AG09319 (cell line): ENCODE measurements at places on chromosomes 16 and 17.

GRCh38 chr16:20300312-20301097 is 26.8 kb downstream of the GP2 start:
- DNase-seq: peak; percentile 5

- DNase-seq: peak; percentile 59
Measured at GRCh38 chr17:80260069-80260535, 550 bp upstream of the RNF213 start.

DNA sequence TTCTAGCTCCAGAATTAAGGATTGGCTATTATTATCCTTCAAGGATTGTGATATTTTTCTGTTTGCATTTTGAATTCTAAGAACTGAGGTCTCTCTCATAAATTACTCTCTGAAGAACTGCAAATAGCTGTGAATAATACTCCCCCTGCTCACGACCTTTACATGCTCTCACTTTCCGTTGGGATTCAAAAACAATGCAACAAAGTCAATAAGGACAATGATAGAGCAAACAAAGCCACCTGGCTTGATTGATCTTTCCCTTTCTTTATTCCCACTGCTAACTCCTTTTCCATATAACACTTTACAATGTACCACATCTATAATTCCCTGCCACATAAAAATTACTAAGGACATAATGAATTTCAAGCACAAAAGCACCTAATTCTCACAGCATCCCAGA is 523.0 kb upstream of the CA10 start:
- no peak for DNase-seq

DNA sequence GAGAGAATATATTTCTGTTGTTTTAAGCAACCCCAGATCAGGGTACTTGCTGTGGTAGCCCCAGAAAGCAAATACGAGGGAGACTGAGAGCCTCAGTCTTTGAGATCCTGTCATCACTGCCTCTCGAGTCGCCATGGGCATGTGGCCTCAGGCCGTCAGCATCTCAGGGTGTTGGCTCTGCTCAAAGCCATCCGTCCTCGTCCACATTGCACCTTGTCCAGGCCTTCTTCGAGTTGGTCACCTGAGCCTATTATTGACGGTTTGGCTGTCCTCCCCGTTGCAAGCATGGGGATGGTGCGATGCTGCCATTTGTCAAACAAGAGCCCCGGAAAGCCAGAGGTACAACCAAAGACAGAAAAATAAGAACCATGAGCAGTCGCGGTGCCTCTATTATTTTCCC is 136.9 kb downstream of the IRF8 start:
- DNase-seq: no peak

DNA sequence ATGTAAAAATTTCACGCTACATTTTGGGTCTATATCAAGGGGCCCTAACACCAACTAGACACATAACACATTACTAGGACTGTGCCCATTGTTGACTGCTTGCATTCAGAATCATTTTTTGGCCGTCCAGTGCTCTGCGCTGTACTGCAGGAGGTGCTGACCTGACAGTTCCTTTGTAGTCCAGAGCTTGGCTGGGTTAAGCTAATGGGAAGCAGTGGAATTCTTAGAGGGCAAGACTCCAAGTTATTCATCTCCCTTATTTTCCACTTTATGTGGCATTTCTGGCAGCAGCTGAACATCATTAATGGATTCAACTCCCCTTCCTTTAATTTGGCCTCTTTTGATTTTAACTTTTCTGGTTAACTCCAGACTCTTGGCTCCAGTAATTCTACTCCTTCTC is 351.7 kb downstream of the CDH8 start:
- no peak for DNase-seq

DNA sequence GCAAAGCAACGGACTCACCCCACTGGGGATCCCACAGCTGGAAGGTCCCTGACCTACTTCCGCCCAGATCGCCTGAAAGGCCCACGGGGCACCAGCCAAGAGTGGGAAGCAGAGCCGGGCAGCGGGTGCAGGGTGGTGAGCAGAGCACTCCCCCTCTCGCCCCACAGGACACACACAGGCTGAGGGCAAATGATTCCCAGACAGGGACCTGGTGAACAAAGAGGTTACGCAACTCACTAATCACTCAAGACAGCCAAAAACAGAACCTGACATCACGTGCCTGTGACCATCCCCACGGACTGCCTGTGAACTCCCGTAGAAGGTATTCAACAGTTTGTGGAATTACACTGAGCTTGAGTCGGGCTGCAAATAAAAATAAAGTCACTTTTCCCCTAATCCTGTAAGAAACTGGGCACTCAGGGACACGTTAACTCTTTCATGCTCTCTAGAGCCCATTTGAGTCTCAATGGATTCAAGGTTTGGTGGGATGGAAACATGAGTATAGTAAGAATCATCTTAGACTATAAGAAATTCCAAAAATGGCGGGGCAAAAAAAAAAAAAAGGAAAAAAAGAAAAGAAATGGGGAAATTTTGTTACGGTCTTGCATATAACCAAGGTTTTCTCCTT is 396.1 kb downstream of the SOX9 start:
- DNase-seq: no peak

DNA sequence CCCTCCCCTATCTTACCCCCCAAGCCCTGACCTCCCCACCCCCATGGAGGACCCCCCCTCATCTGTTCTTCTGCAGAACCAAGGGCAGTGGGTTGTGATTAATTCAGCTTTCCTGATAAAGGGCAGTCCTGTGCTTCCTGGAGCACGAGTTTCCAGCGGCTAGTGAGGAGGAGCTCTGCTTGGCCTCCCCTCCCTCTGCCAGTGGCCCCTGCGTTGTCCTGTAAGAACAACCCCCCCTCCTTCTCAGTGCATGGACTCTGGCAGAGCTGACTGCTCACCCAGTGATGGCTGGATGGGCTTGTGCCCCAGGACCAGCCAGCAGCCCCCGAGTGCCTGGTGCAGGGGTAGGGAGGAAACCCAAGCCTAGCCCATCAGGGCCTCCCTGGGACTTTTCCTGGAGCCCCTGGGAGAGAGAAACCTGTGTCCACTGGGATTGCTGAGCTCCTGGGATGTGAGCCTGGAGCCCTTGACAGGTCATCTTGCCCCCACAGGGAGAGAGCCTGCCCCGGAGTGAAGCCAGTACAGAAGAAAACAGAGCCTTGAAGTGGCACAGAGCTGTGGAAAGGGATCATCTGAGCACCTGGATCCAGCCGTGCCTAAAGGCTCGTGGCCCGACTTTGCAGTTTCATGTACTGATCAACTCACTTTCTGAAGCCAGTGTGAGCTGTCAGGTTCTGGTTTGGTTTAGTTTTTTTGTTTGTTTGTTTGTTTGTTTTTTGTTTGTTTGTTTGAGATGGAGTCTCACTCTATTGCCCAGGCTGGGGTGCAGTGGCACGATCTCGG is 26.5 kb downstream of the MMP15 start:
- DNase-seq: no peak

GRCh38 chr17:915538-916201 is 63.9 kb downstream of the NXN start:
- no peak for DNase-seq

DNA sequence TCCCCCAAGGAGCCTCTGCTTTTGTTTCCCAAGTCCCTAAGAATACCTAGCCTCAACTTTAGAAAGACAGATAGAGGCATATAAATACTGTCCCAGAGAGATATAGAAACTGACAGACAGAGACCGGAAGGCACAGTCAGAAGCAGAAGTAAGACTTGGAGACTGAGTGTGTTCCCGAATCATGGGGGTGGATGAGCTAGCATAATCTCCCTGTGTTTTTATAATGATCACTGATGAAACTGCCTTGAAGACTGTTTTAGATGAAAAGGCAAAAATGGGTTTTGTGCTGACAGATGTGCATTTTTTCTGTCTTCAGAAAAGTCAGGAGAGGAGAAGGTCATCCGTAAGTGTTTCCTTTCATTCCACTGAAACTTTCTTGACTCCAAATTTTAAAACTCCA is 8.3 kb upstream of the PSMD3 start:
- no peak for DNase-seq

DNA sequence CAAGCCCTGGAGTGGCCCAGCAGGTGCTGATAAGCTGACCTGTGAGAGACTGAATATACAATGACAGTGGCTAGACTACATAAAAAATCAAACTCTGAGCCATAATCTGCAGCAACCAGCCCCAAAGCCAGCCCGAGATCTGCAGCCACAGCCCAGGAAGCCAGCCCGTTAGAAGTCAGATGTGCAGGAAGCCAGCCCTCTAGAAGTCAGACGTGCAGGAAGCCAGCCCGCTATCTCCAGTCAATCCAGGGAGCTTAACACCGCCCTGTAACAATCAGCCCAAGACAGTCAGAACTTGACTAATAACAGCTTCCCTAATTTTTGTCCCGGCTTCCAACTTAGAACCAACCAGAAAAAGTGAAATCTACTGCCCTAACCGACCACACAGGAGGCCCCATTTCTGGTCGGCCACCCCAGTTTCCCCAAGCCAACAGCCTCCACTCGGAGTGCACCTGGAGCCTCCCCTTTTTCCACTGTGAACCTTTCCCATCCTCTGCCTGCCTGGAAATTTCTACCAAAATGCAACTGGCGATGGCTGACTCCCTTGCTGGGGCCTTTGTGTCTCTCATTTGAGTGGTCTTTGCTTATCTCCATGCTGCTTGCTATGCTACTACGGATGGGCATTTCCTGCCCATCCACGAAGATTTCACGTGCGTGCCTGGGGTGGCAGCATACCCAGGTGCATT is 769.3 kb downstream of the KCNJ18 start:
- DNase-seq: no peak
